ENCODE measurements at places on chromosomes 4 and X.

- no peak for DNase-seq
These were observed 576.0 kb upstream of the PABPC4L start for GRCh38 chr4:134777606-134778005.

DNA sequence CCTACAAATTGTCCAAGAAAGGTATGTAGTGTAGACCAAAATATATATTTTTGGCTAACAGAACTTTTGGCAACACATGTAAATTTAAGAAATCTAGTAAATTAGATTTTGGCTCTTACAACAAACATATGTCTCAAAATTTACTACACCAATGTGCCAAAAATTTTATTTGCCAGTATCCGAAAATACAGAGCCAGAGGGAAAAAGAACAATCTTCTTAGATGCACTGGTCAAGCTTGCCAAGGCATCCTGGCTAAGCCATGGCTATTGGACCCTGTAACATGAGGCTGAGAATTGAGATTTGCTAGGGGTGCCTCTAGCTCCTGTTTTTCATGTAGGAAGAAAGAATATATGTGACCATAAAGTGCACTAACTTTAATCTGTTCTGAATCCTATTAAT is 91.8 kb downstream of the GABRG1 start:
- DNase-seq: no peak

GRCh38 chr4:45324455-45325417 is 598.4 kb upstream of the GNPDA2 start:
- no peak for DNase-seq

GRCh38 chr4:123365412-123365811 is 31.2 kb upstream of the SPRY1 start:
- no peak for DNase-seq

GRCh38 chrX:99722094-99722493 is 688.0 kb downstream of the PCDH19 start:
- DNase-seq: no peak

- DNase-seq: no peak
These were observed 12.8 kb upstream of the LIMCH1 start for GRCh38 chr4:41525129-41525528.

DNA sequence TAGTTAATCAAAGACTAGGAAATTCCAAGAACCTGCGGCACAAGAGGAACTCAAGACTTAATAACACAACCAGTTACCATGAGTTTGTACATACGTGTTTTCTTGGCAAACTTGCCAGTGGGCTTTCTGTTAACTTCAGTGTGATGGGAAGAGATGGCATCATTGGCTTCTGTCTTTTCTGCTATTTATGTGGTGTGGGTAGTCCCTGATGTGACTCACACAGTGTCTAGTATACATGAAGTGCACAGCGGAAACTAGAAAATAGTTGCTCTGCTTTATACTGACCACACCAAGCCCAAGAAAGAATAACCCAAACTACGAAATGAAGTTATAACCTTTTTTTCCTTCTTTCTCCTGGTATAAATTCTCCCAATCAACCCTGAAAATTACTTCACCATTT is 24.5 kb downstream of the DAPP1 start:
- no peak for DNase-seq

GRCh38 chr4:81180916-81181315 is 34.1 kb downstream of the PRKG2 start:
- no peak for DNase-seq

GRCh38 chr4:124111922-124112321 is 600.6 kb downstream of the ANKRD50 start:
- no peak for DNase-seq

GRCh38 chr4:100356172-100356571 is 161.7 kb downstream of the EMCN start:
- no peak for DNase-seq

- no peak for DNase-seq
These were observed 657.2 kb upstream of the DIAPH2 start for GRCh38 chrX:96027407-96027806.

Data from activated CD8-positive, alpha-beta memory T cell treated with anti-CD3 and anti-CD28 coated beads for 4 hours (primary cell).